ENCODE measurements at places on chromosomes 2 and 18.

DNA sequence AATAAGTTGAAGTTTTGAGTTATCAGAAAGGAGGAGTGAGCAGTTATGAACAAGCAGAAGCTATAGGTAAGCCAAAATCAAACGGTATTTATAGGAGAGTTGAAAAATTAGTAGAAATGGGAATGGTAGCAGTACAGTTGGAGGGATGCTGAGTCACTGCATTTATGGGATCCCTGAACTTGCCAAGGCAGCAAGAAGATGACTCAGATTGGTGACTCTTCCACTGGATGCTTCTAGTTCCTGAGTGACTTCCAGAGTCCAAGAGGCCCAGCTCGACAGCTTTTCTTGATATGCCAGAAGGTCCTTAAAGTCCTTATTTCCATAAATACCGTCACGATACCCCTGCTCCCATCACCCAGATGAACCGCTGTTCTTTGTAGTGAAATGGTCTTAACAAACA, 31.1 kb upstream of the ACTR3 start:
- DNase-seq = no peak

DNA sequence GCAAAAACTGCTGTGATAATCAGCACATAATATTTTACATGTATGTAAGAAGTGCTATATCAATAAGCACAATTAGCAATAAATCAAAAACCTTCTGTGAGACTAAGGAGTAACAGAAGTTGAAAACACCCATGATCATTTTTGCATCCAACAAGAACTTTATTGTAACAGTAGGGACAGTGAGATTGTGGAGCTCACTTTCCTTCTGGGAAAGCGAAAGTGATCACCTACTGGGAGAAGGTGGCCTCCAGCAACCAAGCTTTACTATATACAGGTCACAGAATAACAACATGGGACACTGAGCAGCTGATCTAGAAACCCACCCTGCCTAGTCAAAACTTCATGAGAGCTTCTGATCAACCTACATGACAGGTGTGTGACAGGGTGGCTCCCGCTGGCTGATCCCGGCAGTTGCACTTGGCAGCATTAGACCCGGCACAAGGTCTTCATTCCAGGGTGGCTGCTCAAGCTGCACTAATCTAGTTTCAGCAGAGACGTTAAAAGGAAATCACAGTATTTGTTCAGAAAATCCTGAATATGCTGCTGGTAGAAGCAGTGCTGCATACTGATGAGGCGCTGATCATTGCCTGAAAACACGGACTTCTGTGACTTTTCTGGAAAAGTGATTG, 63.5 kb upstream of the ARL5A start:
- DNase-seq = no peak

GRCh38 chr2:133842446-133842845, 274.2 kb upstream of the NCKAP5 start:
- no peak for DNase-seq

- no peak for DNase-seq
Measured at GRCh38 chr2:239457586-239458445, 57.0 kb upstream of the HDAC4 start.

GRCh38 chr2:43313642-43314017, 87.2 kb upstream of the ZFP36L2 start:
- DNase-seq = no peak

- DNase-seq = no peak
Measured at GRCh38 chr2:237879058-237879430, 19.6 kb downstream of the RAMP1 start.

GRCh38 chr2:236113425-236113824, 54.8 kb downstream of the GBX2 start:
- no peak for DNase-seq

DNA sequence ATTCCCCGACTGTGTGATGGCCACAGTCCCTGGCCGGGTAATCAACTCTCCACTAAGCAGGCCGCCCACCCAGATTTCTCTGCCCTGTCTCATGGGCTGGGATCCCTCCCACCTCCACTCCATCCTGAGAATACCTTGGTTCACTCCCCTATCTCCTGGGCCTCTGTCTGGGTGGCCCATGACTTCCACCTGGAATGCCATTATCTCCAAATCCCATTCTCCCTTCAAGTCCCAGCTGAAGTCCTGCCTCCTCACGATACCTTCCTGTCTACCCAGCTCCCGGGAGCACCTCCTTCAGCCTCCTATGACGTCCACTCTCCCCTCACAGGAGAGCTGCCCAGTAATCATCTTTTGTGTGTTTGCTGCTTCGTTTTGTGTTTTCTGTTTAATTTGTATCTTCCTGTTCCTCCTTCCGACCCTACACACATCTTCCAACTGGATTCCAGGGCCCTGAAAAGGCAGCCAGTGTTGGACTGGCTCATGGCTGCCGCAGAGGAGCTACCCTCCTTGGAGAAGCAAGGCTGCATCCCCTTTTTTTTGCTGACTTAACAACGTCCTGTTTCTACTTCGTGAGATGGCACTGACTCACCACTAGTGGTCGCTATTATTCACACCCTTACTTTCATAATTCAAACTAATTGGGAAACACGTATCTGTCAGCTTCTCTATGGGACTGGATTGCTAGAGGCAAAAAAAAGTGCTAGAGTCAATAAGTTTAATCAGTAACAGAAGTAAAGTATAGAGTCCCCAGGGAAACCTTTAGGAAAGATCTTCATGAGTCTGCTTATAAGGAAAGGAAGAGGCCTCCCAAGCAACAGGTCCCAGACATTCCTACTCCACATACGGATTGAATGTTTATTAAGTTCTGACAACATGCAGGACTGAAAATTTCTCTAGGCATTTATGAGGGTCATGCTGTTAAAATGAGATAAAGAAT, 171.9 kb upstream of the GATA6 start:
- DNase-seq = no peak

DNA sequence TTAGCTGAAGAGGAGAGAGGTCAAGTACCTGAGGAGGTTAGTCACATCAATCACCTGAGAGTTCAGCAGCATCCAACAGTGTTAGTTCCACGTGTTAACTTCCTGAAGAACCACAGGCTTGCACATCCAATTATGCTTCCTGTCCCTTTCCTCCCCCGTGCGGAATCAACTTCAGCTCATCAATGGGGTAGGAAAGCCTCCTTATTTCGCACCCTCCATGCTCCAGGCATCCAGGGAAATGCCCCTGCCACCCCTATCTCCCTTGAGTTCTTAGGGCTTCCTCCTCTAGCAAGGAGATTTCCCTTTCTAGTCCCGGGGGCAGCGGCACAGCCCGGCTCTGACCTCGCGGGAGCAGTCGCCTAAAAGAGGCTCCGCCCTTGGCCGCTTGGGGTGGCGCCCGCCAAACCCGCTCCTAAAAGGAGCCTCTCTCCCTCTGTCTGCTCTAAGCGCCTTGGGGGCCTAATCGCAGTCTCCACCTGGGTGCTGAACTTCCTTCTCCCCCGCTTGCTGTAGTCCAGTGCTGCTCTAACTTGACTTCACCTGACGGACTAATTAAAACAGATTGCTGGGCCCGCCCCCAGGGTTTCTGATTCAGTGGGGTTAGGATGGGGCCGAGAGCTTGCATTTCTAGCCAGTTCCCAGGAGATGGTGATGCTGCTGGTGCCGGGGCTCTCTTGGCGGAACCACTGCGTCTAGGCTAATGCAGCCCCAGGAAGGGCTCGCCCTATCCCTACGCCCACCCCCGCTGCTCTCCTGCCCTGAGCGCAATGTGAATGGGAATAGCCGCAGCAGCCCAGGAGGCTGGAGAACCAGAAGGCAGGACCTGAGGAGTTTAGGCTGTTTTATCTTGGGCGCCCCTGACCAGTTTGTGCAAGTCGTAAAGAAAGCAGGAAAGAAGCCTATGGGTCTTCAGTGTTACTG, 3.4 kb upstream of the TET3 start:
- DNase-seq = no peak

GRCh38 chr2:195509551-195509950, 147.5 kb upstream of the SLC39A10 start:
- no peak for DNase-seq

DNA sequence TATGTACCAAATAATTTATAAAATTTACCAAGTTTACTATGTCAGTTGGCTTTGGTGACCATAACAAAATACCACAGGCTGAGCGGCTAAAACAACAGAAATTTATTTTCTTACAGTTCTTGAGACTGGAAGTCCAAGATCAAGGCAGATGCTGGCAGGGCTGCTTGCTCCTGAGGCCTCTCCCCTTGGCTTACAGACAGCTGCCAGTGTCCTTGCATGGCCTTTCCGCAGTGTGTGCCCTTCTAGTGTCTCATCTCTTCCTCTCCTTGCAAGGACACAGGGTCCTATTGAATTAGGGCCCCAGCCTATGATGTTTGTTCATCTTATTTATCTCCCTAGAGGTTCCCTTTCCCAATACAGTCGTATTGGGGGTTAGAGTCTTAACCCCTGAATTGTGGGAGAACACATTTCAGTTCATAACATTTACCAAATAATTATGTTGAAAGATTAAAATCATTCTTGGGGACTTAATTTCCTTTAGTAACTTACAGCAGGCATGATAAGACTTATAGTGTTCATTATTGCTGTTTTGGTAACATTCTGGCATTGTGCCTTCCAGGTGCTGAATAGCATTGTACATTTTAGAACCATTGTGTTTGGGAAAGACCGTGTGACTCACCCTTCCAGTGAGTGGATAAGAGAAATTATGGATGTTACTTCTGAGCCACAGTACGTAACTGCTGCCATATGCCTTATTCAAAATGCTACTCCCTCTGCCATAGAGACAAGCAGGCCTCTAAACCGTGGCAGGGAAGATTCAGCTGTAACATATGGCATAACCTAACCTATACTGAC, 317.5 kb downstream of the TMX3 start:
- DNase-seq = no peak

DNA sequence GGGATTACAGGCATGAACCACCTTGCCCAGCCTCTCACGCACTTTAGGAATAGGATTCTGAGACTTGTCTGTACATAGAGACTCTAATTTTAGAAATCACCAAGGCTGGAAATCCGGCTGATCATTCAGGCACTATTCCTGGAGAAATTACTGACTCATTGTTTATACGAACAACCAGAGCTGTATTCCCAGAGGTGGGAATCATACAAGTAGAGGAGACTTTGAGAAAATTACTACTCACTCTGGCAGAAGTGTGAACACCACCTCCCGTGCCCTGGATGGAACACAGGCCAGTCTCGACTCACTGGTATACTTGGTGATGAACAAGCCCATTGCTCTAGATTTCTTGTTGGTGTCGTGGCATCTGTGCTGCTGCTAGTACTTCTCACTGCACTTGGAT, 5.8 kb upstream of the ADNP2 start:
- no peak for DNase-seq

GRCh38 chr2:9484533-9484932, 10.2 kb downstream of the IAH1 start:
- no peak for DNase-seq

DNA sequence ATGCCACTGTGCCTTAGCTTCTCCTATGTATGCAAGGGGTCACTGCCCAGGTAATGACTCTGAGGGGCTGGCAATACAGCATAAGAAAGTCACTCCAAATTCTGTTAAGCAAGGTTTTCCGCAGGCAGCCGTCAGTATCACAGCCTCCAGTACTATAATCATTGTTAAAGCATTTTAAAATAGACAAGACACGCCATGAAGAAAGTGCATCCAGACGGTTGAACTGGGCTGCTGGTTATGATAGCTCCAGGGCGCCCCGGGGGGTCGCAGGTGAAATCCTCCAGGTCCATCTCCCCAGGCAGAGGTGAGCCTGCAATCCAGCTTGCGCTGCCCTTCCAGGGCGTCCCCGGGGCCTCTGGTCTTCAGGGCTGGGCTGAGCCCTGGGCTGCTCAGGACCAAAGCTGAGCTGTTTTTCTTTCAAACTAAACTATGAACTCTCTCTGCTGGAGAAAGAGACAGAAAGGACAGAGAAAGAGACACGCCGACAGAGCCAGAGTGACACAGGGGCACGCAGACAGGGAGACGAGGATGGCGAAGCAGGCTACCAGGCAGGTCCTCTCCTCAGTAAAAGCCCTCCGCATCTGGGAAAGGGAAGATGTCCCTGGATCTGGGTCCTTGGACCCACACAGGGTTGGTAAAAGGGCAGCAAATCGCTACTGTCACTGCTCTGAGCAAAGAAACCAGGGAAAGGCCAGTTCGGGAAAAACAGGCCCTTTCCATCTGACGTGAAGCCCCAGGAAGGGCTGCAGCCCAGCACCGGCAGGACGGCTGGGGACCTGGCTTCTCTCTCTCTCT, 2.1 kb upstream of the TWIST2 start:
- no peak for DNase-seq

DNA sequence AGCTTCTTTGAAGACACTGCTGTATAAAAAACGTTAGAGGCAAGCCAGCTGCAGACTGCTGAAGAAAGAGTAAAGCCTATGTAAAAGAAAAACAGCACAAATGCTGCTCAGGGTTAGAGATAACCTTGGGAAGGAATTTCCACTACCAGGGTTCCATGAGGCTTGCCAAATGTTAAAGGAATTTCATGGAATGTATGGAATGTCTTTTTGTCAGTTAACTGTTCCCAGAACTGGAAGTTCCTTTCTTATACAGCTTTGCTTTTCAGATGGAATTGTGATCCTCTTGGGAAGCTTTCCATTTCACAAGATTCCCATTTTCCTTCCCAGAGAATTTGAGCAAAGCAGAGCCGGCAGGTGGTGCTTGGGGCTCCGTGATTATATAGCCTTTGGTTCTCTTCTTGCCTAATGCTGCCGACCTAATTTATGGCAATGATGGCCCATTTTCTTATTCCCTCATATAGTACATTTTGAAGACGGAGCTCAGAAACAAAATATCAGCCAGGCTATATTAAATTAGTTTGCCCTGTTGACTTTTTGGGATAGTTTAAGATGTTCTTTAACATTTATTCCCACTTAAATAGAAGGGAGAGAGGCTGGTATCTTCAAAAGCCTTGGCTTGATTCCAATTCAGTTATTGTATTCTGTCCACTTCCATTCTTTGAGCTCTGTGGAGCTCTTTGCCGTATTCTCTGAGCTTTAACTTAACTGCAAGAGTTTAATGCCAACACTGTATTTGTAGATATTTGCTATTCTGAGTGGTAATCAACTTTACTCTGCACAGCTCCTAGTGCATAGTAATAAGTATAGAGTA, 162.3 kb downstream of the PHLPP1 start:
- DNase-seq = no peak

DNA sequence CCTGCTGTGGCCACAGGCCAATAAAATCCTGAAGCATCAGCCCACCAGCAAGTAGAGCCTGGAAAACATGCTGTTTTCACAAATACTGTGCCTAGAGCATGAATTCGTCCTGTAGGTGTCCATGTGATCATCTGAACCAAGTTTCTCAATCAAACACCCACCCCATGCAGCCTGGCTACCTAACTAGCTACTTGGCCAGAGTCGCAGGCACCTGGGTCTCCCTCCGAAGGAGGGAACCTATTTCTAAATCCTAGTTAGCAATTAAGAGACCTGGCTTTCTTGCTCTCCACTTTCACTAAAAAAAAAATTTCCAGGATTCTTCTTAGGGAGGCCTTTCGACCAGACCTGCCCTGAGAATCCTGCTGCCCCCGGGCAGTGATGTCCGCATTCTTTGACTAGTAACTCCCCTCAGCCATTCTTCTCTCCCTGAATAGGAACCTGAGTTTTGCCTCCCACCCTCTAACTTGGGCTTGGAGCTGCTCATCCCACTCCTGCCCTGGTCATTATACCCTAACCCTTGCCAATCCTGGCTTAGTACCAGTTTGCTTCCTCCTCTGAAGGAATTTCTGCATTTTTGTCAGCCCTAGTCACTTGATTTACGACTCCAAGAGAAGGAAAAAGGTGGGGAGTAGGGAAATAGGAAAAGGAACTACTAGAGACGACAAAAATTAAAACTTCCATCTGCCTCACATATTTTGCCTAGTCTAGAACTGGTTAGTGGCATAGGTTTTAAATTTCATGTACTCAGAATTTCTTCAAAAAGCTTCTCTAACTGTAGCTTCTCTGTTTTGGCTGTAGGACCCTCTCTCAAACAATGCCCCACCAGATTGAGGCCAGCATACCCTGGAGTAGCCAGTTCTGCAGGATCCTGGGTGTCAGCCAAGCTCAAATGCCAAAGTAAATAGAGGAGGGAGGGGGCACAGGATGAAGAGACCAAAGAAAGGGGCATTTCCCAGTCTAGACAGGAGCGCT, 25.4 kb upstream of the TANK start:
- DNase-seq = no peak
